ENCODE measurements at places on chromosomes 4 and X. TPM values are rescaled to one million over a fixed set of nuclear protein-coding genes. Genes with fewer than 3 reads are reported as not detected.

DNA sequence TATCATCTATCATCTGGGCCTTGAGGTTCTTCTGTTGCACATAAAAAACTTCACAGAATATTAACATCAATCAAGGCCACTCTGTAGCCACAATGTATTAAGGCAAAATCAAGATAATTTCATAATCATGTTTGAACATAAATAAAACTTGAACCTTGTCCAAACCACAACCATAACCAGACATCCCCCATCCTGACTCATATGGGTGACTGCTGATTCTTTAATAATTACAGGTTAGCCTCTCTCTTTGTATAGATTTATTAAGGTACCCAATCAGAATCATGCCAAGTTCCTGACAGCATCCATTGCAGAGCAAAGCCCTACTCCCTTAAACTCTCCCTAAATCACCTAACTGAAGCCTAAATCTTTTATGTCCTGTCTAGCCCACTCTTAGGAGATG is 16.7 kb upstream of the AREG start:
- no peak for DNase-seq

DNA sequence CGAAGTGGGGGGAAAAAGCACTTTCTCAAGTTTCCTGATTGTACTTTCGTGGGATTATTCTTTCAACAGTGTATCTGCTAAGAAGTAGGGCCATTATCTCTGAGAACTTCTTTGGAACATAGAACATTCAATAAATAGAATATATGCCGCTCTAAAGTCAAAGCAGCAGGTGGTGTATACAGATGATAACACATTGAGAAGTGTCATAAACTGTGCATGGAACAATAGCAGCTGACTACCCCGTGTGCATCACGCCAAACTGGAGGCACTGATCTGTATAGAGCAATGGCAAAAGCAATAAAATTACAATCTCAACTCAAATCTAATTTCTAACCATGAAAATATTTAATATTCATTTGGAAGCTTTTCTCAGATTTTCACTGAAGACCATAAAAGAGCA is 175.3 kb downstream of the DCTD start:
- DNase-seq, result no peak

DNA sequence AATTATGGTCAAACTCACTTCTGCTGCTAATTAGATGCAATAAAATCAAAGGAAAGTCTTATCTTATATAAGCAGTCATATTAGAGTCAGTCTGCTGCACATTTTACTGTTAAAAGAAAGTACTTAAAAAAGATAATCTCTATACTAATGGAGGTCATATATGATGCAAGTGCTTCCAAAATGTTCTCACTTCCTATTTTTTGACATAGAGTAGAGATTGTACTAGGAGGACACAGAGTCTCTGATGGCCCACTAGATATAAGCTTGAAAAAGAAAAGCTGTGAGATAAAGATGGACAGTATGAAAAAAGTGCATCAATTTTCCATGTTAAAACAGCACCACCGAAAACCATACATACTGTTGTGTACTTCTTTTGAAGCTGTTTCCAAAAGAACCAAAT is 196.9 kb downstream of the KLHL13 start:
- DNase-seq, result no peak

GRCh38 chr4:64682946-64683345 is 273.7 kb upstream of the TECRL start:
- DNase-seq, result peak; percentile 24

DNA sequence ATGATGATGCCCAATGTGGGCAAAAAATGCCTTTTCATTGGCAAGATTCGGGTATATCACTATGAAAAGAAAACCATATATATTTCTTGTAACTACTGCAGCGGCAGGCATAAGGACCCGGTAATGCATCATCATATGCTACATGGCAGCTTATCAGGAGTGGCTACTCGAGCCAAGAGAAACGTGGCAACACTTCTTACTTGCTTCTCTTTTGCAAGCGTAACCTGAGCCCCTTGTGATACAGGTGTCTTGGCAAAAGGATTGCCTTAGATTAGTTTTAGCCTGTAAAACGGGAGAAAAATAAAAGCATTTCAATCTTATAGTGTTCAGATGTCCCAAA is 280.3 kb downstream of the SPRY1 start:
- no peak for DNase-seq

DNA sequence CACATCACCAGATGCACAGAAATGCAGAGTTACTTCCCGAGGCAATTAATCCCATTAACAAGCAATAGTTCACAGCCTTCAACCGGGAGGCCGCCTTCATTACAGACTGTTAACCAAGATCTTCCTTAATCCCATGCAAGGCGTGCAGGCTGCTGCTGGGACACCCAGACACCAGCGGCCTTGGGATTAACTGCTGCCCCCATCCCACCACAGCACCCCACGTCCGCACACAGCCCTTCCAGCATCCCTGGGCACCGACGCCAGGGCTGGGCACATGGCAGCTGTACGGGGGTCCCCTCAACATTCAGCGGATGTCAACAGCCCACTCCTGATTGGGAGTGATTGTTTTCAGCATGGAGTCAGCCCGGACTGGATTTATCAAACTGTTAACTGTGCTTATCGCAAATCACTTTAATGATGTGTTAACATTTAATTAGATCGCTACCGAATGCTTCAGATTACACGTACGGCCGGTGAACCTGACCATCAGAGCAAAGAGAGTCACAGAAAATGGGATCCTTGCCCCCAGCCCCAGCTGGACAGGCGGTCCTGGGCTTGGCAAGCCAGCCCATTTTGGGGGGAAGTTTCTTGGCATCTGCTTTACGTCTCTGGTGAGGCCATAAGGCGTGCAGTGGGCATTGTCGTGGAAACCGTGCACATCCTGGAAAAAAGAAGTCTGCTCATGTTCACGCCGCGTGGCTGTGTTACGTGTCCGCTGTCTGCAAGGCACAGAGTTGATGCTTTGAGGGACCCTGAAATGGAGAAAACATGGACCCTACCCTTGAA is 126.4 kb downstream of the HMX1 start:
- DNase-seq, result no peak

DNA sequence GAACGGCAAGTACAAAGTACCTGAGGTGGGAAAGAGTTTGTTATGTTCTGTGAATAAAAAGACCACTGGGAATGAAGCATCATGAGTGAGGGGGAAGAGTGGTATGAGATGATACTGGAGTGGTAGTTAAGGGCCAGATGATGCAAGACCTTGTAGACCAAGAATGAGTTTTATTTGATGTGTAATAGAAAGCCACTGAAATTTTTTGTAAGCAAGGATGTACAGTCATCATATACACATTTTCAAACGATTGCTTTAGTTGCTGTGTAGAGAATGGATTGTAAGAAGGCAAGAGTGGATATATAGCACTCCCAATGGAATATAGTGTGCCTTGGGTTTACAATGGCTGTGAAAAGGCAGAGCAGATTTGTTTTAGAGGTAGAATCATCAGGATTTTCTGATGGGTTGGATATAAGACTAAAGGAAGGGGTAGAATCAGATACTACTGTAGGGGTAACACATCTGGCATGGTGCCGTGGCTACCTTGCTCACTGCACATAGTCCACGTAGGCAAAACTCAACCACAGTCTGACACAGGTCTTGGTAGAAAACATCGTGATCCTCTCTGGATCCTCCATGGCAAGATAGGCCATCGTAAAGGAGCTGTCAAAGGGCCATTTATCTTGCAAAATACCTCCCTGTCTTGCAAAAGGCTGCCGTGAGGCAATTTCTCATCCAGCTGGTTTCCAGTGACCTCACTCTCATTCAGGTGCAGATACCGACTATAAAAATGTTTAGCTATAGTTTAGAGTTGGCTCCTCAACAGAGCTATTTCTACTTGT is 14.9 kb downstream of the TIFA start:
- no peak for DNase-seq

HSFX1 gene
- not detected for total RNA-seq

FRMPD3 gene
- total RNA-seq, result 0.02 TPM

AMTN gene
- 142 TPM for total RNA-seq

All from H4 (cell line).